Stimulated activated CD4-positive, alpha-beta T cell treated with anti-CD3 and anti-CD28 coated beads, Interleukin-1b, Interleukin-23, amount 100 ng/mL, for 1 hour (primary cell): ENCODE measurements at places on chromosomes 16 and 17.

DNA sequence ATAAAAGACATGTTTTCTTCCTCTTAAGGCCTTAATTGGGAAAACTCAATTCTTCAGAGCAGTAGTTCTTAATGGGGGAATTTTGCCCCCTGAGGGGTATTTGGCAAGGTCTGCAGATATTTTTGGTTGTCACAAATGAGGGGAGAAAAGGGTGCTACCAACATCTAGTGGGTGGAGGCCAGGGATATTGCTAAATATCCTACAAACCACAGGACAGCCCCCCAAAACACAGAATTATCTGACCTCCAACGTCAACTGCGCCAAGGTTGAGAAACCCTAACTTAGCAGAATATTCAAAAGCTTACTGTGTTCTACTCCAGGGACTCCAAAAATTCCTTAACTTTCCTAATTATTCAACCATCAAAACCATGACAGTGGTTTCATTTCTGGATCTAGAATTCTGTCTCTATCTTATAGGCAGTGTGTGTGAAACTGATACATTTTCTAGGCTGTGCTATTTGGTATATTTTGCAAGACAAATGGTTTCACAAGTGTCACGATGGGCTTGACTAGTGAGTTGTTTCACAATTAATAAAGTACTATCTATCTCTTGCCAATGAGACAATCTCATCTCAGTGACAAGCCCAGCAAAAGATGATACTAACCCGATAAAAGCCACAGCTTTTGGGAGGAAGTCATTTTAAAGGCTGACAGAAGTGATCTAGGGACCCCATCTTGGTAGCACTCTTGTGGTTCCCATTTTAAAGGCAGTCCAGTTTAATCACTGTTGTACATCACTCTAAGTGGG is 14.7 kb downstream of the TXNDC11 start:
- DNase-seq: no peak

DNA sequence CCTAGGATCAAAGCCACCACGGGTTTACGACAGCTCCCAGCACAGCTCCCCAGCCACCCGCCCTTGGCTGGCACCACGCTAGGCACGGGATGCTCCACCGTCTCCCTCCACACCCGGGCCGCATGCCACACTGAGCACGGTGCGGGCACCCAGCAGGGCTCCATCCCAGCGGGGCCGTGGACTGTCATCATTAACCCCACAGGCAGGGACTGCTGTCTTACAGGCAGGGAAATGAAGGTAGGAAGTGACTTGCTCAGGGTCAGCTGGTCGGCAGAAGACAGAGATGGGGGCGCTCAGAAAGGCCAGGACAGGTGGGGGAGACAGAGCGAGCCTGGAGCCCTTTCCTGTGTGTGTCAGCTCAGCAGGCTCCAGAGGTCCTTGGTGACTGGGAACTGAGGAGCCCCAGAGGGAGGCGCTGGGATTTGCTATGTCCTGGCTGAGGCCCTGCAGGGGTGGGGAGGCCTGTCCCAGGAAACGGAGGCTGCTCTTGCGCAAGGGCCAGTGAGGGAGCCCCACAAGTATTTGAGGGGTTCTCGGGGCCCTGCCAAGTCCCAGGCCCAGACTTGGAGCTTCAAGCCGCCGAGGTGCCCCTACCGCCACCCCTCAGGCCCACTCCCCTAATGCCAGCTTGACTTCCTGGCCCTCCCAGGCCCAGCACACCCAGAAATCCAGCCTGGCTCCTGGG is 3.2 kb downstream of the UBALD1 start:
- DNase-seq: no peak

GRCh38 chr17:29826114-29826692 is 103.8 kb downstream of the SSH2 start:
- DNase-seq: no peak

- no peak for DNase-seq
Measured at GRCh38 chr17:62819511-62820221, 11.6 kb upstream of the MARCHF10 start.
